ENCODE measurements at places on chromosomes 7 and 10.
A peak's percentile ranks its signal among the peaks of the same experiment; 100 is the strongest.

DNA sequence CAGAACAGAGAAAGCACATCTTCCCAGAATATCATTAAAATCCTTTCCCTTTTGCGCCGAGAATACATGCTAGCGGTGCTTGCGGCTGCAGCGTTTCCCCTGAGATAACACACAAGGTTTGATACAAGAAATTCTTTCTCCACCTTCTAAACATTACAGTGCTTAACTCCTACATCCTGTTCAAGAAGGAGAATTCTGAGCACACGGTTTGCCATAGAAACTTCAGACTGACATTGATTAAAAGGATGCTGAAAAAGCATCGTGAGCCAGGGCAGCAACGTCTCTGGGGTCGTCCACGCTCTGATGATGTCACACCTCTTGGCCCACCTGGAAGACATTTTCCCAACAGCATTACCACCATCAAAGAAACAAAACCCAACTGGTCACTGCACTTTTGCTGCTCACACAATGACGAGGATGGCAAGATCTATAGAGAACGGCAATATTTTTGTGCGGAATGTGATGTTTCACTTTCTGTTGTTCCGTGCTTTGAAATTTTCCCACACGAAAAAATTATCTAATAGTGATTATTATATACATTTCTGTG is 27.0 kb upstream of the PRSS1 start:
- DNase-seq: no peak

- DNase-seq: no peak
These were observed 38.1 kb downstream of the LRGUK start for GRCh38 chr7:134165252-134165651.

DNA sequence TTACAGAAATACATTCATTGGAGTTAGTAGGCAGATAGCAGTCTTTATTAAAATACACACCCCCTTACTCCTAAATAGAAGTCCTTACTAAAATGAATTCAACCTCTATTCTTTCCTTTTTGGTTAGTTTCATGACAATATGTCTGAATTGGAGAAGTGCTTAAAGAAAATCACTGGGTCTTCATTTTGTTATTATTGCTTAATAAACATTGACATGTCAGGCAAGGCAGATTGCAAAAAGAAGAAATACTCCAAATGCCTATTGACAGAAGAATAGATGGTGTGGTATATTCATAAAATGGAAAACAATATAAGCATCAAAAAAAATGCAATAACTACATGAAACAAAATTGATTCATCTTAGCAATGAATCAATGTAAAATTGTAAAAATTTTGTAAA is 135.5 kb downstream of the TMEM26 start:
- no peak for DNase-seq

DNA sequence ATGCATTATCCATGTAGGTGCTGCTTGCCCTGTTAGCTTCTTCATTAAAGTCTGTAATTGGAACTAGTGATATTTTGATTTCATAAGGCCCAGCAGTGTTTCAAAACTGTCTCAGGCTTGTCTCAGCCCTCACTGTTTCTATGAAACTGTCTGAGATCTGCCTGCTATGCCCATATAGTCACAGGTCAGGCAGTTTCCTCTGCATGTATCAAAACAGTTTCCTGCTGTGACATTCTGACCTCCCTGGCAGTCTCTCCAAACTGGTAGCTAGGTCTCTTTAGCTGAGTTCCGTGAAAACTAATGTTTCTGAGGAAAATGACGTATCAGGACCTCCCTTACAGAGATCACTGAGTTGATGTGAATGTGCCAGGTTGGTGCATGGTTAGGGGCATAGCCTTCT is 18.9 kb upstream of the SEMA3D start:
- DNase-seq: no peak

- no peak for DNase-seq
These were observed 101.6 kb downstream of the NPSR1 start for GRCh38 chr7:34759477-34760125.

DNA sequence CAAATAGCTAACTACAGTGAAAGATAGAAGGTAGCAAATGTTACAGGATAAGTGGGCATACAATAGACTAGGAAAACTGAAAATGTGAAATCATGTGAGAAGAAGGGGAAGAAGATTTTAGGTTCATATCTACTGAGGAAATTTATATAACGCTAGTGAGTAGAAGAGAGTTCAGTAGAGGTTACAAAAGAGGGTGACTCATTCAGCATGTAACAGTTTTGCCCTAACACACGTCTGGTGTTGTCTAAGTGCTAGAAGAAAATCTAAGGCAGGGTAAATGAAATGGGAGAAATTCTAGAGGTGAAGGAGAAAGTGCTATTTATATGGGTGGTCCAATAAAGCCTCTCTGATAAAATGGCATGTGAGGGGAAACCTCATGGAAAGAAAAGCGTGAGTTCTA is 731.4 kb upstream of the POT1 start:
- no peak for DNase-seq

DNA sequence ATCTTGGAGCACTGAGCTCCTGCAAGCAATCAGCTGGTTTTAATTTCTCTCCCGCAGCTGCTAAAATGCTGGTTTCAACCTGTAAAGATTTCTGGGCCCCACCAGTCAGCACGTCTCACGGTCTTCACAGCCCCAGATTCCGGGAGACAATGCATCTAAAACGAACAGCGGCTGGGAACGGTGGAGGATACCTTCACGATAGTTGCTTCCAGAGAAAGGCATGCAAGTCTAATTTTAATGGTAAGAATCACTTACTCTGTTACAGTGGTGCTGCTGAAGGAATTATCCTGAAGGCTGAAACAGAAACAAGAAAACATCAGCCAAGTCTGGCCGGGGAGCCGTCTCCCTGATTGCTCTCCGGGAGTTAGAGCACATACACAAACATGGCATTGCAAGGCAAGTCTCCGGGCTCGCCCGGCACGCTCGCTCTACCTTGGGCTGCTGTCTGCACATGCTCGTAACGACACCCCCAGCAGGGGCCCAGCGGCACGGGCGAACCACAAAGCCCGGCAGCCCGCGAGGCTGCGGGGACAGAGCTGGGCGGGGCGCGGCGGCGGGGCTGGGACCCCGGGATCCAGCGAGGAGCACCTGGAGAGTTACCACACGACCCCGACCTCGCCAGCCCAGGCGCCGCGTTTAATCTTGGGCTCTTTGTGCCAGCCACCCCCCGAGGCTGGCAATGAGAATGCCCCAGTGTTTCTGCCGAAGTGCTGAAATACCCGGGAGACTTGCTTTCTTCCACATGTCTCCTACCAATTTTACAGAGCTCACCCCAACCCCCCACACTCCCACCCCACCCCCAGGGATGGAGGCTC is at the start of gene FAM13C:
Gene FAM13C (minus strand): TSS at position 406 of the 815 bp plus-strand sequence. CDS start 89 bp downstream, at position 317.
- DNase-seq: peak; percentile 18

GRCh38 chr10:57038531-57038930 is 677.5 kb upstream of the ZWINT start:
- no peak for DNase-seq

DNA sequence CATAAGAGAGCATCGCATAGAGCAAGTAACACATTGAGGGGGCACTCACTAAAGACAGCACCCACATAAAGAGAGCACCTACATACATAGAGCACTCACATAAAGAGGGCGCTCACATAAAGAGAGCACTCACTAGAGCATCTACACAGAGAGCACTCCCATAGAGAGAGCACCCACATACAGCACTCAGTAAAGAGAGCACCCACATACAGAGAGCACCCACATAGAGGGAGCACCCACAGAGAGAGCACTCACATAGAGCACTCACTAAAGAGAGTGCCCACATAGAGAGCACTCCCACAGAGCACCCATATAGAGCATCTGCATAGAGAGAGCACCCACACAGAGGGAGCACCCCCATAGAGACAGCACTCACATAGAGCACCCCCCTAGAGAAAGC is 47.8 kb downstream of the INSIG1 start:
- no peak for DNase-seq

DNA sequence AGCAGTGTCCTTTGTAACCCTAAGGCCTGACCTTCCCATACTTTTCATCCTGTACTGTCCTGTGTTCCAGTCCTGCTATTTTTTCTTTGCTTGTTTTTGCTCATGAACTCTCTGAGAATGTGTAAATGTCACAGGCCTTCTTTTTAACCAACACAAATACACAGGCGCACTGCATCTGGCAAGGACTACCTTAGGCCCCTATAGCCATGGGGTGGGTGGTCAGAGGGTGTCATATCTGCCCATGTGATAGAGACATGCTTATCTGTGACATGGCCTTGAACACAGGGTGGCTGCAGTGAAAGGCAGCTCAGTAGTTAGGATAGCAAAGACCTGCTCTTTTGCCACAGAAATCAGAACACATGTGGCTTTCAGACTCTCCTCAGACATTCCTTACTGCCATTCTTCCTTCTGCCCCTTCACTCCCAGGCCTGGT is 3.9 kb upstream of the MBL2 start:
- DNase-seq: no peak

GRCh38 chr10:68364101-68364886 is 31.6 kb upstream of the PBLD start:
- DNase-seq: no peak

DNA sequence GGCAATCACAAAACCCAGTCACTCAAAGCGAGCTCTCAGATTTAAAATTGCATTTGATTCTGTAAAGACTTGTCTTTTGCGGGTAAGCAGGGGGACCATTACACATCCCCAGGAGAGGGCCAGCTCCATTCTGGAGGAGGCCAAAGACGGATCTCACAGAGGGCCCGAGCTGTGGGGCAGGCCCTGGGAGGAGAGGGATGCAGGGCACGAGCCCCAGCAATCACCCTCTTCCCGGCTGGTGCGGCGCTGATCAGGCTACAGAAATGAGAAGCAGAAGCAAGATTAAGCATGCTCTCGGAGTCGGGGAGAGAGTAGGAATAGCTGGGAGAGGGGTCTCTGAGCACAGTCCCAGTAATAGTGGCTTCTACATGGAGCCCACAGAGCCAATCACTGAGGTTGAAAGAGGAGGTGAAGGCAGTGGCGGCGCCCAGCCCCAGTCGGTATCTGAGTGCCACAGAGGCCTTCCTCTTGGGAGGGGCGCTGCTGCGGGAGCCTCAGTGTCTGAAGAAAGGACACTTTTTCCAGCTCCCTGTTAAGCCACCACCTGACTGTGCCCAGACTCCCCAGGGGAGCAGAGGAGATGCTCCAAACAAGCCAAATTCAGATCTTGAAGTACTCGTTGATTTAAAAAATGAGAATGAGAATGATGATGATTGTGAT is 7.1 kb downstream of the CXCL12 start:
- no peak for DNase-seq

DNA sequence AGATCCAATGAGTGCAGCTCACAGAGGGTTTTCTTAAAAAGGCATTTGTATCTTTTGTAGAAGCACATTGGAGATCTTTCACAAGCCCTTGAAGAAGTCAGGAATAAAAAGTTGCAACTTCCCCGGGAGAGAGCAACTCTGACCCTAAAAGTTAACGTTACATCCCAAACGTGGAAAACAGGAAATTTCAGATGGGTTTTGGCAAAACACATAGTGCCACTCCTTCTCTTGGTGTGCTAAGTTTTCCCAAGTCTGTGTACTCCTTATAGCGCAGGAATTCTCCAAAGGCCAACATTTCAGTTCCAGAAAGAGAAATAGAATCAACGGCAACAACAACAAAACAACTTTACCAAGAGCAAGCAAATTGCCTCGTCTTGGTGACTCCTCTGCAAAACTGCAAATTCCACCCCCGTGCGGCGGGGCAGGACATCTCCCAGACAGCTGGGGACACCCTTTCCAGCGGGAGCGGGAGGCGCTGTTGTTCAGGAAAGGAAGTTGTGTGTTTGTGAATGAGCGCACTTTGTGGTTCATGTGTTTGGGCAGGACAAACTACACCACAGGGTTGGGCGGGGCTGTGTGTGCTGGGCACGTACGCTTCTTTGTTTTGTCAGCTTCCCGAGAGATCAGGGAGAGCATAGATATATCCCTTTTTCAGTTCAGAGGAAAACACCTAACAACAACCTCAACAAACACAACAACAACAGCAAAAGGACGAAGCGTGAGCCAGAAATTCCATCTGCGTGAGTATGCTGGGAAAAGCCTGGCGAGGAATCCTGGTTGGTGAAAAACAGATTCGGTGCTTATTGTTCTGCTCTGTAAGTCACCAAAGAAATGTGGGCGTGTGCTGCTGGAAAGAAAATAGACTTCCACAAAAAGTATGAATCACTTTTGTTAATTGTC is 294.7 kb upstream of the PITRM1 start:
- no peak for DNase-seq

GRCh38 chr7:37061849-37062559 is 337.7 kb upstream of the AOAH start:
- DNase-seq: no peak

DNA sequence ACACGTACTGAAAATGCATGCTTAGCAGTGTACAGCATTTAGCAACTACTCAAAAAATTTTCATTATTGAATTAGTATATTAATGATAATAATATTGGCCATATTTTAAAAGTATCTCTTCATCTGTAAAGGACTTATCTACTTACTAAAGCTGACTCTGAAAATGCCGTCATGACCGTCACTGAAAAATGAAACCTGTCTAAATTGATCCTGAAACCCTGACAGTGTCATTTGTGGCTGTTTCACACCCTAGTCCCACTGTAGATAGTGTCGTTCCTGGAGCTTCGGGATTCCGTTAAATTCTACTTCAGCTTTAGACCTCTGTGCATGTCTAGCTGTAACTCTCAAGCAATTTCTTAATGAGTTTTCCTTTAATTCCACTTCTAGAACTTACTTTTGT is 35.8 kb upstream of the EZH2 start:
- no peak for DNase-seq

- DNase-seq: no peak
These were observed 192.9 kb downstream of the EVX1 start for GRCh38 chr7:27435461-27435860.

- no peak for DNase-seq
These were observed 73.4 kb downstream of the SRPK2 start for GRCh38 chr7:105315357-105315756.

DNA sequence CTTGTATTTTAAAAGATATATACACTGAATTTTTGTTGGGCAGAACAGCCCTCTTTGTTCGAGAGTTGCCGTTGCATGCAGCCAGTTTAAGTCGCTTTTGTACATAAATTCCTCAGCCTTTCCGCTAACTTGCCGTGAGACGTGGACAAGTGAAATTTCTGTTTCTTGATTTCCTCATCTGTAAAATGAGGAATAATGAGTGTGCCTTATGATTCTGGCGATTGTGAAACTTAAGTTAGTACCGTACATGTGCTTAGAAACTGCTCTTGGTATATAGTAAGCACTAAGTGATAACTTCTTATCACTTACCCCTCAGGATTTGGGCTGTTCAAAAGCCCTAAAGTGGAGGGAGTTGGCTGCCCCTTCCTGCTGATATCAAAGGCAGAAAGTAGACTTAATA is 1.4 kb downstream of the CCNJ start:
- DNase-seq: no peak

DNA sequence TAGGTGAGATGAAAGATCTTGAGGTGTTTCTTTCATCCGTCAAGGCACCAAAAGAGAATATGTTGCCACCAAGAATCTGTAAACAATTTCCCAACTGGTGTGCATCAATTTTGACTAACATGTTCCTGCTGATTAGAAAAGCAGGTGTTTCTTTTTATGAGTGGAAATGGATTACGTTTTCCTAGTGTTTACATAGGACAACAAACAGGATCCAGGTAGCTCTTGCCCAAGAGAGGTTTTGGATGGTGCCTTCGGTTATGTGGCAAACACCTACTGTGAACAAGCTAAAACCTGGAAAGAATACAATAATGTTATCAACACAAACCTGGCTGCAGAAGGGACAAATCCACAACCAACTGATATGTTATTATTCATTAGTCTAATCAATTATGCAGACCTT is 53.6 kb upstream of the WNT16 start:
- no peak for DNase-seq

- no peak for DNase-seq
These were observed 294.4 kb upstream of the NEBL start for GRCh38 chr10:21191512-21191911.
